ENCODE measurements at places on chromosomes 1 and 21.

GRCh38 chr1:91098299-91098906, 76.6 kb upstream of the ZNF644 start:
- DNase-seq: no peak

GRCh38 chr21:17901458-17902079, 82.4 kb upstream of the C21orf91 start:
- peak; percentile 40 for DNase-seq

DNA sequence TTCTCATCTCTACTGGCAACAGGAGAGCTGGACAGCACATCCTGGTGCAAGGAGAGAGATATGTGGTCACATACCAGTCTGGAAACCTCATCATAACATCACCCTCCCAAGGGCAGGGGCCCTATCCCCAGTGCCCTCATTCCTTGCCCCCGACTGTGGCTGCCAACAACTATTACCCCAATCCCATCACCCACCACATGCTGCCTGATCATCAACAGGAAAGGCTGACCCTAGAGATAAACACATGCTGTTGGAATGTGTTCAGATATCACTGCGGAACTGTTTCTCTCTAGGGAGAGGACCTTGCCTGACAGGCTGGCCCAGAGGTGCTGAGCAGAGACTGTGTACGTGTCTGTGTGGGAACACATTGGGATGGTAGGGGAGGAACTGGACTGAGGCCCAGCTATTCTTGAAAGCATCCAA, 4.5 kb upstream of the INKA2 start:
- DNase-seq: peak; percentile 56

DNA sequence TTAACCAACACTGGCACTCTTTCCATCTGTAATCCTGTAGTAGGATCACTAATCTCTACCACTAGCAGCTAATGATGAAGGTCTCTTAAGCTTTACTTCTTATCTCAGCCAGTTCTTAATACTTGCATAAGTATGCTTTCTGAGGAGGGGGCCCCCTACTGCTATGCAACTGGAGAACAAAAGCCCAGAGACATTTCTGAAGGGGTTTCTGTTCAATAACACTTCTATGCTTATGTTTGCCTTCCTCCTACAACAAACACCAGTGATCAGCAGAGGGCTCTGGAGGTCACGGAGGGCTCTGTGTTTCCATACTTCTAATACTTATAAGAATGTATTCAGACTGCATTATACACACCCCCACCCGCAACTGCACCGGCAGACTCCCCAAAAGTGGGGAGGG, 215.8 kb downstream of the BARHL2 start:
- no peak for DNase-seq

DNA sequence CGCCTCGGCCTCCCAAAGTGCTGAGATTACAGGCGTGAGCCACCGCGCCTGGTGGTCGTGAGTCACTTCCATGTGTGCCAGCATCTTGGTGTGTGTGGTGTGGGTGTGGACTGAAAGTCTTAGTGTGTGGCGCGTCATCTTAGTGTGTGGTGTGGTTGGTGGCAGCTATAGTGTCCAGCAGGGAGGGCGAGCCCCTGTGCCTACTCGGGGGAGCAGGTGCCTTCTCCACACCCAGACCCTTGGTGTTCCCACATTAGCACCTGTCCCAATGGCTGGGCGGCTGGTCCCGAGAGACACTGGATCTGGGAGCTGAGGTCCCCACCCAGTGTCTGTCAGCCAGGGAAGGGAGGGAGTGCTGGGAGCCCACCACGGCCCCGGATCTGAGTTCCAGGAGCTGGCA, 2.8 kb downstream of the SCNN1D start:
- DNase-seq: no peak

DNA sequence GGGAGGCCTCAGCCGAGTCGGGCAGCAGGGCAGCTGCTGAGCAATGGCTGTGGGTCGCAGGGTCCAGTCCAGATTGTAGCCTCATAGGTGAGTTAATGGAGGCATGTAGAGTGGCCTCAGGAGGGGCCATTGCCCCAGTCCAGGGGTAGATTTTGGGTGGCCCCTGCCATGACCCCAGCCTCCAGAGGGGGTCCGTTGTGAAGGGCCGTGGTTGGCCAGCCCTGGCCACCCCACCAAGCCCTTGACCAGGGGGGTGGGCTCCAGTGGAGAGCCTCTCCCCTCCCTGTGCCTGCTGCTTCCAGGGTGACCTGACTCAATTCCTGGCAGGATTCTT, 26.1 kb downstream of the TRPM2 start:
- no peak for DNase-seq

- DNase-seq: no peak
These were observed 43.7 kb downstream of the AKT3 start for GRCh38 chr1:243806310-243806709.

DNA sequence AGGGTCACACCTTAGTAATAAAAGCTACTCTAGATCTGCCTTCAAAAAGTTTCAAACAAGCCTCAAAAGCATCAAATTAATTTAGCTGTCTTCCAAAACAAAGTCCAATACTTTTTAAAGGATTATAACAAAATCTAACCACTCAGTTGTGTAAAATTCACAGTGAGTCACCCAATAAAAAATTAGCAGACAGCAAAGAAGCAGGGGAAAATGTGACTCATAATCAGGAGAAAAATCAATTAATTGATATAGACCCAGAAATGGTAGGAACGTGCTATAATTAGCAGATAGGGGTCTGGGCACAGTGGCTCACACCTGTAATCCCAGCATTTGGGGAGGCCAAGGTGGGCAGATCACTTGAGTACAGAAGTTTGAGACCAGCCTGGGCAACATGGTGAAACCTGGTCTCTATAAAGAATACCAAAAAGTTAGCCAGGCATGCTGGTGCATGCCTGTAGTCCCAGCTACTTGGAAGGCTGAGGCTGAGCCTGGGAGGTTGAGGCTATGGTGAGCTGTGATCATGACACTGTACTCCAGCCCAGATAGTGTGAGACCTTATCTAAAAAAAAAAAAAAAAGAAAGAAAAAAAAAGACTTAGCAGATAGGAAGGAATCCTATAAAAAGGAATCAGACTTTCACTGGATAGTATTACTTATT, 8.1 kb upstream of the MYOG start:
- no peak for DNase-seq

GRCh38 chr1:111516005-111516535, 12.6 kb upstream of the ADORA3 start:
- DNase-seq: peak; percentile 54

DNA sequence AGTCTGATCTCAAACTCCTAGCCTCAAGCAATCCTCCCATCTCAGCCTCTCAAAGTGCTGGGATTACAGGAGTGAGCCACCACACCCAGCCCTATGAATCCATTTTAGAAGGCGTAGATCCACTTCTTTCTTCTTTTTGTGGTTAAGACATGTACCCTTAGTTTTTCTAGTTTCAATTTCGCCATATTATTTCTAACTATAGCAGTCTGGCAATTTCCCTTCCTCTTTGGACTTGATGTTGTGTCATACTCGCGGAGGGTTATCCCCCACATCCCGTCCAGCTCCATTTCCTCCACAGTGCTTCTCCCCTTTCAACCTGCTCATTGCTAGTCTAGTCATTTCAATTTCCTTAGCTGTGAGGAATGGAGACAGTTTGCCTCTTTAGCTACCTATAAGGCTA, 5.2 kb upstream of the LRRC8D start:
- DNase-seq: no peak

GRCh38 chr1:217660353-217661062, 29.4 kb downstream of the SPATA17 start:
- DNase-seq: peak; percentile 78

GRCh38 chr1:116488071-116488470, 82.8 kb downstream of the CD58 start:
- no peak for DNase-seq

GRCh38 chr21:46194374-46195334, 10.4 kb upstream of the SPATC1L start:
- no peak for DNase-seq

DNA sequence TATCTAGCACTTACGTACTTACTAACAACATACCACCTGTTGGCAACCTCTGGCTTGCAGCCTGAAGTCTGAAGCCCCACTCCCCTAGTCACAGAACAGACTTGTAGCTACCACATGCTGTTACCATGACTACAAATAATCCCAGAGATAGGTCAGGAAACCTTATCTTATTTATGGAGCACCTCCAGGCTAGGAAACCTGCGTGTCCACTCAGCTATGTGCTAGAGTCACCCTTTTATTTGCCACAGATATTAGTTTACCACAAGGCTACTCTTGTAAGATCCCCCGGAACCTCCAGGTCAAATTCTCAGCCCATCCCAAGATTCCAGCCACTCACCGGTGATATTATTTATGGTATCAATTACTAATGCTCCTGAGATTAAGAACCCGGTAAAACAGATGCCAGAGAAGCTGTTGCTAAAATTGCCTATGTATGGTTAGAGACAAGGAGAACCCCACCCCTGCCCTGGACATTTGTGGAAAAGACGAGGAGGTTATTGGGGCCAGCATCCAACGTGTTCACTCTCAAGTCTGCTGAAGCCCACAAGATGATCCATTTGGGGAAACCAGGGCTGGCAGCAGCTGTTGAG, 116.5 kb downstream of the TBX15 start:
- no peak for DNase-seq

DNA sequence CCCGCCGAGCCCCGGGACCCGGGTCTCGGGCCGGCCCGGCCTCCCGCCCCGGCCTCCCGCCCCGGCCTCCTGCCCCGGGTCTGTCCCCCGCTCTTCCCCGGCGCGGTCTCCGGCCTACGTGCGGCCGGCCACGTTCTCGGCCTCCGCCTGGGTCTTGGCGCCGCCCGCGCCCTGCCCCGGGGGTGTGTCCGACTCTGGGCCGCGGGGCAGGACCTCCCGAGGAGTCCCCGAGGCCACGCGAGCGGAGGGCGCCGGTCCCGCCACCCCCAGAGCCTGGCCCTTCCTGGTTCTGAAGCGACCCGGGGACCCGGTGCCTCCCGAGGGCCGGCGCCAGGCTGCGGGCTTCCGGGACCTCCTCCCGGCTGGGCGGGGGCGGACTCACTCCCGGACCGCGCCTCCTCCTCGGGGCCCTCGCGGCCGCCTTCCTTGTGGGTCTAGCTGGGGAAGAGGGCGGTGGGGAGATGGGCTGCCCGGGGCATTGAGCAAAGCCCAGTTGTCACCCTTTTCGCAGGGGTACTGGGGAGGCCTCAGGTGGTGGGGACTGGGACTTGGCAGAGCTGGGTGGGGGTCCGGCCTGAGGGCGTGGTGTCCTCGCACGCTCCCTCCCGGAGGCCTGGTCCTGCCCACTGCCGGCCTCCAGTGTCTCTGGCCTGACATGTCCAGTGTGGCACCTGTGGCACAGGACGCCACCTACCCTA, 558 bp downstream of the PFKL start:
- DNase-seq: peak; percentile 35

DNA sequence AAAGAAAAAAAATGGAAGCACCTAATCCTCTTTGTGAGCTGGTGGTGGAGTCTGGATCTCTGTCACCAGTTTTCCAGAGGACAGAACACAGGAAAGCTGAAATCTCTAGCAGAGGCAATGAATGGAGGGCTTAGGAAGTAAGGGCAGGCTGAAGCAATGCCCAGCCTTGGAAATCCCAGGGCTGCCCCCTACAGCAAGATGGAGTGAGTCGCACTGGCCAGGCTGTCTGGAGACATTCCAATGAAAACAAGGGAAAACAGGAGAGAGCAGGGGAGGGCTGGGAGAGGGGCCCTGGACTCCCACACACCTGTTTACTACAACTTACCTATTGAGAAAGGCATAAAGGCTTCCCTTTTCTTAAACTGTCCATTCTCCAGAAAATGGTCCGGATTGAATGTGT, 25.9 kb downstream of the CYP2J2 start:
- no peak for DNase-seq

- peak; percentile 97 for DNase-seq
These were observed 37.2 kb downstream of the ALG14 start for GRCh38 chr1:95035536-95035935.

- peak; percentile 27 for DNase-seq
These were observed 574.1 kb downstream of the LMO4 start for GRCh38 chr1:87902830-87903229.

- no peak for DNase-seq
These were observed 31.7 kb downstream of the AK5 start for GRCh38 chr1:77313491-77313890.

- DNase-seq: peak; percentile 20
These were observed 6.3 kb downstream of the CELF3 start for GRCh38 chr1:151710187-151710840.

DNA sequence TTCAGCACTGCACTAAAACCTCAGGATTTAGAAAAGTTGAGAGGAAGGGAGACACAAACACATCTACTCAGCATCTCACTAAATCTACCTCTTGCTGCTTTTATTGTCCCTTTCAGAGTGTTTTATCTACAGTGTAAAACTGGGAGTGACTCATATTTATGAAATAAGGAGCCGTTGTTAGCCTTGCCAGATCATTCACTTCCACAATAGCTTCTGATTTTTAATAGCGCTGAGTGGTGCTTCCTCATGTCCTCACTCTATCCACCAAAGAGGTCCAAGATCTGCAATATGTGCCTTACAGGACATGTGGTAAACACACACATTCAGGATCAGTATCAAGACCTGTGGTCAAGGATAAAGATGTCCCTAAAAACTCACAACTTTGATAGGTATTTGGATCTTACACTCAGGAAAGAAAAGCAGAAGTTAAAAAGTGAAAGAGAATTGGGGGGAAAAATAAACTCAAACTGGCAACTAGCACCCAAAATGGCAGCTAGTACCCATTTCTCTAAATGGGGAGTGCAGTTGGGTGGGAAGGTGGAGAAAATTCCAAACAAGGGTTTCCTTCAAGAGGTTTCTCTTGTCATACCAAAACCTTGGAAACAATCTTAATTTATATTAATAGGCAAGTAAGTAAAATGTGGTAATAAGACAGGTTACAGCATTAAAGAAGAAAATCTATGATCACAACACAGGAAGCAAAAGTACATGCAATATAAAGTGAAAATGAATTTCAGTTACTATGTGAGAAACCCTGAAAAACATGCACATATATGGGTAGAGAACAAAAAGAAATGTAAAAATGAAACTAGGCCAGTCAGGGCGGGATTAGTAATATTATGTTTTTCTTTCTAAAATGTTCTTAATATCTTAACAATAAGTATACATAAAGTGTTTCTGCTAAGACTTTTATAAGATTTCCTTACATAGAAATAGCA, 15.9 kb downstream of the DUSP10 start:
- DNase-seq: no peak

- DNase-seq: no peak
These were observed 145.1 kb downstream of the CSMD2 start for GRCh38 chr1:34019741-34020552.

All from fibroblast of upper back skin (primary cell).